ENCODE measurements at places on chromosomes 1 and 21.

DNA sequence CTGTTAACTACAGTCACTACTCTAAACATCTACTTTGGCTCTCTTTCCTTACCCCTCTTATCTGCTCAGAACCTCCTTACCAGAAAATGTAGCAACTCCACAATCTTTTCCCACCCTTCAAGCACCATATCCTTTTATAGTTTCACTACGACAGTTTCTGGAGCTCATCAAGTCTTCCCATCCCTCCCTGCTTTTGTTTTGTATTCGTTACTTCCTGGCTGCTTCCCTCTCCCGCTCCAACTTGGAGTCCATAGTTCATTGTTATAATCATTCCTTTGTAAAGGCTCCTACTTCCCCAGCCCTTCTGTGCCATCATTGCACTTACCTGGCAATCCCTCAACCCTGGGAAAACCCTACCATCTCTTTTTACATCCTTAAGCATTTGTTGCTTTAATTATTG lies 18.0 kb downstream of the MPZL1 start:
- no peak for DNase-seq

- DNase-seq, result no peak
These were observed 117.6 kb upstream of the ZNF678 start for GRCh38 chr1:227445746-227446145.

DNA sequence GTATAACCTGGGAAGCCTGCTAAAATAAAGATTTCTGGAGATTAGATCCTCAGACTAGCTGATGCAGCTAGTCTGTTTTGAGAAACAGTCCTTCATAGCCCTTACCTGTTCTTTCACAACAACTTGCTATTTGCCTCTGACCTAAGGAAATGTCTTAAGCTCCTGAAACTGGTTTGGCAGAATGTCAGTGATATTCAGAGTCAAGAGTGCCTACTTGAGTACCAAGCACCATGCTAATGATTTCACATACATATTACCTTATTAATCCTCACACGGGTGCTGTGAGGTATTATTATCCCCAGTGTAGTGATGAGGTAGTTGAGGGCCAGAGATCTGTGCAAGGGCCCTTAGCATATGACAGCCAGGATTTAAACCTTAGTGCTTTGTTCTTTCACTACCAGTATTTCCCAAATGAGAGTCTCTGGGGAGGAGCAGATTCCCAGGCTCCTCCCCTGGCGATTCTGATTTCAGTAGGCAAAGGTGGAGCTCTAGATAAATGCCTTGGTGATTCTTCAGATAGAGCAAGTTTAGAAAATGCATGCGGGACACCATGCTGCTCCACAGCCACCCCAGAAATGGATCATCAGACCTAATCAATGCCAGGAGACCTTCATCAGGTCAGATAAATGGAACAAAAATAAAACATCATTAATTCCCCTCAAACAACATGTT lies 47.4 kb upstream of the WNT2B start:
- DNase-seq, result no peak

- DNase-seq, result no peak
These were observed 8.0 kb downstream of the OSBPL9 start for GRCh38 chr1:51624855-51625254.

DNA sequence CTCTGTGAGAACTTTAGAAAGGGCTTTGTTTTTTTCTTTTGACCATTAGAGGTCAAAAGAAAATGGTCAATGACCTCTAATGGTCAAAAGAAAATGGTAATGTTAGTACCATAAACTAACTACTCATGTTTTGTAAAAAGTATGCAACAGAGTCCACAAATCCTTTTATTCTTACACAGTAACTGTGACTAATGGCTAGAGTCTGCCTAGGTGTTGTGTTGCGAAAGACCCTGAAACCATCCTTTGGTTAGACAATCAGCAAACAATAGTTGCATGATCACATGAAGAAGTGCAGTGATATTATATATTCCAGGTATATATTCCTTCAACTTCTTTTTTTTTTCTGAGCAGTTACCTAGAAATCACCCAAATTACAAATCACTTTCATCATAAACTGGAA lies 40.9 kb downstream of the NEGR1 start:
- DNase-seq, result no peak

DNA sequence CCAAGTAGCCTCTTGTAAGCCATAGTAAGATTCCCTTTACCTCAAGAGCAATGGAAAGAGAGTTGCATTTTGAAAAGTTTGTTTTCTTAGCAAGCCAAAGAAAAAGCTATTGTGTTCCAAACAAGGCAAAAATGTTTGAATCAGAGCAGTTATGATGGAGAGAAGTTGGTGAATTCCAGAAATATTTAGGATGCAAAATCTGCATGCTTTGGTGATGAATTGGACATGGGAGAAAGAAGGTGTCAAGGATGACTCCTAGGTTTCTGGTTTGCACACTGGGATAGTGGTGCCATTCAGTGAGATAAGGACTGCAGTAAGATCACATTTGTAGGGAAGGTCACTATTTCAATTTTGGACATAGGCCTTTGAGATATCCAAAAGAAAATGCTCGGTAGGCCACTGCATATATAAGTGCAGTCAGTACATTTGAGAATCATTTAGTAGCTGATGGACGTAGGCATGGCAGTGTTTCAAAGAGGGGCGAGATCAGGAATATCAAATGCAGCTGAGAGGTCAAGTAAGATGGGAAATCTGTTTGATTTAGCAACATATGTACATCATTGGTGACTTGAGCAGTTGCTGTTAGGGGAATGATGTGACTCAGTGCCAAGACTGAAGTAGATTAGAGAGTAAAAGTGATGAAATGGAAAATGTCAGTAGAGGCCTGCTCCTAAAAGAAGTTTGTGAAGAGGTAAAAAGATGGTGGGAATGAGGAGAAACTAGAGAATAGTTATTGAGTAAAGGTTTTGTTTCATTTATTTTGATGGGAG lies 33.9 kb upstream of the GPR25 start:
- DNase-seq, result no peak

- DNase-seq, result no peak
These were observed 14.1 kb upstream of the OR2B11 start for GRCh38 chr1:247472035-247472434.

GRCh38 chr1:100642826-100643225 lies 76.7 kb upstream of the VCAM1 start:
- DNase-seq, result no peak

DNA sequence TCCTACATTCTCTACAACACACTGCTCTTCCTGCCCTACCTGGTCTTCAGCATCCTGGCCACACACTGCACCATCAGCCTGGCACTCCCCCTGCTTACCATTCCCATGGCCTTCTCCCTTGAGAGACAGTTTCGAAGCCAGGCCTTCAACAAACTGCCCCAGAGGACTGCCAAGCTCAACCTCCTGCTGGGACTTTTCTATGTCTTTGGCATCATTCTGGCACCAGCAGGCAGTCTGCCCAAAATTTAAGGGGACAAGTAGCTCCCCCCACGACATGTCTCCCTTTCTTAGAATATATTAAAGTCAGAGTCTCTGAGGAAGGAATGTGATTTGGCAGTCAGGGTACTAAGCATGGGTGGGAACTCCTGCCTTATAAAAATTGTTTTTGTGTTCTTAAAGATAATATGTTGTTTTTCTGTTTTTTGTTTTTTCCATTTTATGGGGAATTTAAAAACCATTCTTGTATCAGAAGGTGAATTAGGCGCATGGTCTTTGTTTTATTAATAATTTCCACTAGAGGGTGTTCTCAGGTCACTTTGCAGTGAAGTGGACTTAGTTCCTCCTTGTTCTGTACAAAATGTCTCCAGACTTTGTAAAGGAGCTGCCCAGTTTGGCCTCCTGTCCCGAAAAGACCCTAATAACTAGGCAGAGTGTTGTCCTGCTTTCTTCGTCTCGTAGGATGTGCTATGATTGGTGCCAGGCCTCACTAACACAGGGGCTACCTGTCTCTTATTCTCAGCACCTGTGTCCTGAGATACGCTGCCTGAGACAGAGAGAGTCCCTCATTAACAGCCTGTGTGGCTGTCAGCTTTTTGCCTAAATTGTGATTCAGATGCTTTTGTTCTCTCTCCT lies 13.1 kb downstream of the UBIAD1 start:
- no peak for DNase-seq

- peak; percentile 85 for DNase-seq
These were observed 84.4 kb downstream of the NKAIN1 start for GRCh38 chr1:31155216-31155806.

DNA sequence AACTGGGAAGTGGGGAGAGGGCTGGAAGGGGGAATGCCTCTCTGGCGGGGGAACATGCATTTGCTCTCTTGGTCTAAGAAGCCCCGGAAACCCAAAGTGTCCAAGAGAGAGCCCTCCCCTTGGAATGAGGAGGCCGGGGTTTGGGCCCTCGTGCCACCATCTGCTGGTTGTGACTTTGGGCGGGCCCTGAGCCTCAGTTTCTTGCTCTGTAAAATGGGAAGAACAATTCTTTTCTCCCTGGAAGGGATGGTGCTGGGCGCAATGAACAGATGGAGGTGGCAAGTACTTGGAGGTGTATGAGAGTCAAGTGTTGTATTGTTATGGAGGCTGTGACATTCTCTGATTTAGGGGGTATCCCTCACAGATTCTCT lies 69.9 kb upstream of the TARDBP start:
- no peak for DNase-seq

- DNase-seq, result peak; percentile 37
These were observed 126.5 kb downstream of the MATN1 start for GRCh38 chr1:30596891-30597290.

- DNase-seq, result no peak
These were observed 128.8 kb downstream of the RRAGC start for GRCh38 chr1:38730511-38731397.

DNA sequence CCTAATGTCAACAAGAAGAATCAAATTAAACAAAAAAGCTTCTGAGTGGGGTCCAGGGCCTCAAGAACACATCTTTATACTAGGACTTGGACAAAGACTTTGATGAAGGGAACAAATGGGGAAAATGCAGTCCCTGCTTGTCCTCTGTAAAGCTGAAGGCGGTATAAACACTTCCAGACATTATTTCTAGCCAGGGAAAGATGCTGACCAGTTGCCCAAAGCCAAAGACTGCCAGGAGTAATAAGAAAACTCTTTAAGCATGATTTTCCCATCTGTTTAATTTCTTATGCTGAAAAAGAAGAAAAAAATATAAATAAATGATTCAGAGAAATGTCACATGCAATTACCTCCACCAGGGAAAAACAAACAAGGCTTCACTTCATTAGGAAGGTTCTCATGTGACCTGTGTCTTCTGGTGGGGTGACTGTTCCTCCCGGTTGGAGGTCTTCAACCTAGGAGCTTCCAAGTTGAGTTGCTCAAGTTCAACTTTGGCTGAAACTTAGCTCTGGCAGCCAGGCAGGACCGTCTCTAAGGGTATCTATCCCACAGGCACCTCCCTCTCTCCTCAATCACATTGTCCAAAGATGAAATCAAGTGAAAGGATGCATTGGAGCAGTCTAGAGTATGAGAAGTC lies 65.2 kb upstream of the KCNE2 start:
- no peak for DNase-seq

GRCh38 chr1:52520148-52520547 lies 32.7 kb downstream of the TUT4 start:
- DNase-seq, result no peak

DNA sequence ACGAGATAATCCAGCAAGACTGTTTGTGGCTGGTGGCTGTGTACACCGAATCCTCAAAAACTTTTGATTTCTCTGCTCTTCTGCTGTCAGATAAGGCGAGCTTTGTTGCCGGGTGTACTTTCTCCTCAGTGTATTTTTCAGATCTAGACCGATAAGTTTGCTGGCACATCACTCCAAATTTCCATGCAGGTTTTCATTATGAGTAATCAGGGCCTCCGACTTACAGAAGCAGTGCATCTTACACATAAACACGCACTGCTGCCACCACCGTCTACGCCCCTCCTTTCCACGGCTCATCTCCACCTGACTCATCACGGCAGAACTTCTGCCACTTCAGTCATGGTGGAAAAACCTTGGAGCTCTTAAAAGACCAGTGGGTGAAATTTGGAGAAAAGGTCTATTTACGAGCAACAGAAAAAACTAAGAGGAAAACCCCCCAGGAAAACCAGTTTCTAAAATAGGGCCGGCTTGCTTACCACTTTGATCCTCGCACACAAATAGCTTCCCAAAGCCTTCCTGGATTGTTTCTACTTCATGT lies 7.7 kb downstream of the ZBTB21 start:
- DNase-seq, result no peak

DNA sequence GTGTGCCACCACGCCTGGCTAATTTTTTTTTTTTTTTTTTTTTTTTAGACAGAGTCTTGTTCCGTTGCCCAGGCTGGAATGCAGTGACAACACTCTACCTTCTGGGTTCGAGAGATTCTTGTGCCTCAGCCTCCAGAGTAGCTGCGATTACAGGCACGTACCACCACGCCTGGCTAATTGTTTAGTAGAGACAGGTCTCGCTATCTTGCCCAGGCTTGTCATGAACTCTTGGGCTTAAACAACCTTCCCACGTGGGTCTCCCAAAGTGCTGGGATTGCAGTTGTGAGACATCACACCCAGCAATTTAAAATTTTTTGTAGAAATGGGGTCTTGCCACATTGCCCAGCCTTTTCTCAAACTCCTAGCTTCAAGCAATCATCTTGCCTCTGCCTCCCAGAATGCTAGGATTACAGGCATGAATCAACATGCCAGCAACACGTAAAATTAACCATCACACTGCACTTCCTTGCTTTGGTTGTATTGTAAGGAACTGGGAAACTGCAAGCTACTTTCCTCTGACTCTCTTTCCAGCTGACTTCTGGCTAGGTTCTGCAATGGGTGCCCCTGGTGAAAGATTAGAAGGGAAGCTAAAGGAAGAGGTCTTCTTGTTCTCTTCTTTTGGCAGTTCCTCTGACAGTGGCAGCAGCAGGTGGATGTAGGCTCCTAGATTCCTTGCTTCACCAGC lies 13.9 kb upstream of the IL6R start:
- no peak for DNase-seq

- no peak for DNase-seq
These were observed 40.6 kb upstream of the ATP1A1 start for GRCh38 chr1:116332451-116332850.

- DNase-seq, result no peak
These were observed 24.5 kb upstream of the PALMD start for GRCh38 chr1:99621340-99621901.

- DNase-seq, result no peak
These were observed 11.4 kb upstream of the CCN1 start for GRCh38 chr1:85569122-85569521.

GRCh38 chr1:93021539-93022134 lies 57.4 kb upstream of the MTF2 start:
- DNase-seq, result no peak

Data from islet precursor cell (in vitro differentiated cells).